ENCODE measurements at places on chromosomes 11 and 22.
A peak's percentile ranks its signal among the peaks of the same experiment; 100 is the strongest.

DNA sequence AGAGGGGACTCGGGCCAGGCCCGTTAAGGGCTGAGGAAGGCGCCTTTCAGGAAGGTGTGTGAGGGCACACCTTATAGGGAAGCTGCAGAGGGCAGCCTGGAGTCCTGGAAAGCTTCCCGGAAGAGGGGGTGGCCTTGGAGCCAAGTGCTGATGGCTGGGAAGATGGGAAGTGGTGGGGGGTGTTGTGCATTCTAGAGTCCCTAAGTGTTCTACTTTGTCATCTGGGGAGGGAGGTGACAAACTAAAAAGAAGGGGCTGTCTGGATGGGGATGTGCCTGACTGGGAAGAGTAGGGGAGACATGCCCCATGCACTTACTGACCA lies 6.8 kb downstream of the ZDHHC8 start:
- no peak for DNase-seq

DNA sequence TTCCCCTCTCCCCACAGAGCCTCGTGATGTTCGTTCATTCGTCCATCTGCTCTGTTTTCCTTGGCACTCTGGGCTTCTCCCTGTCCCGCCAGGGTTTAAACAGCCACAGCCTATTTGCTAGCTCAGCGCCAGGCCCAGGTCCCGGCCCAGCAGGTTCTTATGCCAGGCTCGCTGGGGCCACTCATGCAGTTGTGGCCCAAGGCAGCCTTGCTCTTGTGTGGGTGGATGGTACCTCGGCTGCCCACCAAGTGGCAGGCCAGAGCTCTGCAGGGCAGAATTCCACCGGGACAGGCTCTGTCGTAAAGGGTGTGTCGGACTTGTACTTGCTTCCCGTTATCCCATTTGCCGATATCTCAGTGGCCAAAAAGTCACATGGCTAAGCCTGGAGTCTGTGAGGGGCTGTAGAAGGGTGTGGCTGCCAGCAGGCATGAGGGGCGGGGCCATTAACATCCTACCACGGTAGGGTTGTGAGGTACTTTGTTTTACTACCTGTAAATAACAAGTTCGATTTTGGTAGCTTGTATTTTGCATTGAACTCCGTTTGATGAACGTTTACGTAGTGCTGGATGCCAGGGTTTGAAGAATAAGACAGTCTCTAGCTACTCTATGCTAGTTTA lies 7.9 kb downstream of the FAM118A start:
- DNase-seq: peak; percentile 24

DNA sequence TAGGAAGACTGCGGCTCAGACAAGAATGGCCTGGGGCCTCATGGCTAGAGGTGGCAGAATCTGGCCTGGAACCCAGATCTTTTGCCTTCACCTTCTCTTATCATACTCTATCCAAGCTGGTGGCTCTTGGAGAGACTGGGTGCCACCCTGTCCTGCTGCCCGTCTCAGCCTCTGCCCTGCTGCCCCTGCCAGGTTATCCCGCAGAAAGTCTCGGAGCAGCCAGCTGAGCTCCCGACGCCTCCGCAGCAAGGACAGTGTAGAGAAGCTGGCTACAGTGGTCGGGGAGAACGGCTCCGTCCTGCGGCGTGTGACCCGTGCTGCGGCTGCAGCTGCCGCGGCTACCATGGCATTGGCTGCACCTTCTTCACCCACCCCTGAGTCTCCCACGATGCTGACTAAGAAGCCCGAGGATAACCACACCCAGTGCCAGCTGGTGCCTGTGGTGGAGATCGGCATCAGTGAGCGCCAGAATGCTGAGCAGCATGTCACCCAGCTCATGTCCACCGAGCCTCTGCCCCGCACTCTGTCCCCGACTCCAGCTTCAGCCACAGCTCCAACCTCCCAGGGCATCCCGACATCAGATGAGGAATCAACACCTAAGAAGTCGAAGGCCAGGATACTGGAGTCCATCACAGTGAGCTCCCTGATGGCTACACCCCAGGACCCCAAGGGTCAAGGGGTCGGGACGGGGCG lies 5.9 kb downstream of the INCENP start:
- no peak for DNase-seq

DNA sequence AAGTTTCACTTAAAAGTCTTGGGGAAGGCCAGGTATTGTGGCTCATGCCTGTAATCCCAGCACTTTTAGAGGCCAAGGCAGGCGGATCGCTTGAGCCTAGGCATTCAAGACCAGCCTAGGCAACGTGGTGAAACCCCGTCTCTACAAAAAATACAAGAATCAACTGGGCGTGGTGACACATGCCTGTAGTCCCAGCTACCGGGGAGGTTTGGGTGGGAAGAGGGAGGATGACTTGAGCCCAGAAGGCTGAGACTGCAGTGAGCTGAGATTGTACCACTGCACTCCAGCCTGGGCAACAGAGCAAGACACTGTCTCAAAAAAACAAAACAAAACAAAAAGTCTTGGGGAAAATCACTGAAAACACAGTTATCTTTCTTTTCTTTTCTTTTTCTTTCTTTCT lies 15.4 kb upstream of the XBP1 start:
- no peak for DNase-seq

- no peak for DNase-seq
Observed at GRCh38 chr22:29788339-29789279, 21.4 kb downstream of the UQCR10 start.

DNA sequence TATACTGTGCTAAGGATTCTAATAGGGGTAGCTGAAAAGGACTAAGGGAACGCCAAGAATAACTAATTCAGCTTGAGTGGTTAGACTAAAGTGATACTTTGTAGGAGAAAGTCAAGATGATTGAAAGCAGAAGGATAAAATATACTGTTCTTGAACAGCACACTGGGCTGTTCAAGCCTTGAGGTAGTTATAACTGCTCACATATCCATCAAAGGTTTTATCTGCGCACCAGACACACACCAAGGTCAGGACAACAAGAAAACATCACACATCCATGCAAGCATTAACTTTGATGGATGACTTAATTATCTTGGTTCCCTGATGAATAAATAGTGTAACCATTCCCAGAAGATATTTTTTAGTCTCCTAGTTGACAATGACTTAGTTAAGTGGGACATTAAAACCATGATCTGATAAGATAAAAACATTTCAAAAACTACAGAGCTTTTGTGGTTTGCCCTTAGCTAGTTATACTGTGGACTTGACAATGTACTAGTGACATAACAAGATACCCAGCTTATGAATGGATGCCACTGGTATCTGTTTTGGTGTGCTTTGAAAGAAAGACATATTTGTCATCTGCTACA lies 728.9 kb downstream of the JRKL start:
- DNase-seq: no peak

DNA sequence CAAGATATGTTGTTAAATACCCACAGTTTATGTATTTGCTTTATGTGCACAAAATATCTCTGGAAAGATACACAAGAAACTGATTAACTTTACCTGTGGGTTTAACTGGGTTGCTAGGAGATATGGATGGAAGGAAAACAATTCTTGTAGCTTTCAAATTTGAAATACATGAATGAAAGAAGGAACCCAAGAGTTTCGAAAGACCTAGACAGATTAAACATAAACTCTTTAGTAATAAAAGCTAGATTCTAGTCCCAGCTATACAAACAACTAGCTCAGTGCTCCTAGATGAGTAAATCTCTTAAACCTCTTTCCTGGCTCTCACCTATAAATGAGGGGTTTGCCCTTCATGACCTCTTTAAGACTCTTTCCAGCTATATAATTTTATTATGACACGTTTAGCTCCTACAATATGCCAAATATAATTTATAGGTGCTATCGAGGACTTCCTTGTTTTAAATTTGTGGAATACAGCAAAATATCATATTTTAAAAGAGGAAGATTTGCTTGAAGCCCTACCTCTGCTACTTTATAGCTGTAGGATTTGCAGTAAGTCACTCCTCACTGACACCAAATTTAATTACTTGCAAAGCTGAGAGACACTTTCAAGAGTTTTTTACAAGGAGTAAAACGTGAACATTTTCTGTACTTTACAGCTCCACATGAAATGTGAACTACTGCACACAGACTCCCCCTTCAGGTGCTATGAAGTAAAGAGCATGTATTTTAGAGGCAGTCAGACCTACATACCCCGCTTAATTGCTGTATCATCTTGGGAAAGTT lies 50.7 kb downstream of the RRAS2 start:
- DNase-seq: no peak

DNA sequence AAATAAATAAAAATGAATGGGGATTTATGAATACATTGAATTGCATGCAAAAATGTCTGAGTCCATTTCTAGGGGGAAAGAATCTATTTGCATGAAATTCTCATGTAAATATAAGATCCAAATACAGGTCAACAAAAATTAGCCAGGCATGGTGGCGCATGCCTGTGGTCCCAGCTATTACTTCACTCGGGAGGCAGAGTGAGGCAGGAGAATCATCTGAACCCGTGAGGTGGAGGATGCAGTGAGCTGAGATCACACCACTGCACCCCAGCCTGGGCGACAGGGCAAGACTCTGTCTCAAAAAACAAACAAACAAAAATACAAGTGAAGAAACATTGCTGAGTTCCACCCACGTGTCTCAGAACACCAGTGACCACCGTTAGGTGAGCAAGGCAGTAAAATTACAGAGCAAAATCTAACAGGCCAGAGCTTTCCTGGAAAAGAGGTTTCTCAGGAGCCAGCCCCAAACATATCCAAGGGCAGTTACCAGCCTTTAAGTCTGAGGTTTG lies 17.3 kb downstream of the PACSIN2 start:
- no peak for DNase-seq

DNA sequence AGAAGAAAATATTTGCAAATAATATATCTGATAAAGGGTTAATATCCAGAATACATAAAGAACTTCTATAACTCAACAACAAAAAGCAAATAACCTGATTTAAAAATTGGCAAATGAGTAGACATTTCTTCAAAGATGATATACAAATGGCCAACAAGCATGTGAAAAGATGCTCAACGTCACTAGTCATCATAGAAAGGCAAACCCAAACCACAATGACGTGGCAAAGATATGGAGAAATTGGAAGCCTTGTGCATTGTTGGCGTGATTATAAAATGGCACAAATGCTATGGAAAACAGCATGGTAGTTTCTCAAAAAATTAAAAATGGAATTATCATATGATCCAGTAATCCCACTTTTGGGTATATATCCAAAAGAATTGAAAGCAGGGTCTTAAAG lies 466.3 kb downstream of the TBC1D22A start:
- no peak for DNase-seq

- no peak for DNase-seq
Observed at GRCh38 chr11:17471501-17471900, 5.1 kb downstream of the ABCC8 start.

DNA sequence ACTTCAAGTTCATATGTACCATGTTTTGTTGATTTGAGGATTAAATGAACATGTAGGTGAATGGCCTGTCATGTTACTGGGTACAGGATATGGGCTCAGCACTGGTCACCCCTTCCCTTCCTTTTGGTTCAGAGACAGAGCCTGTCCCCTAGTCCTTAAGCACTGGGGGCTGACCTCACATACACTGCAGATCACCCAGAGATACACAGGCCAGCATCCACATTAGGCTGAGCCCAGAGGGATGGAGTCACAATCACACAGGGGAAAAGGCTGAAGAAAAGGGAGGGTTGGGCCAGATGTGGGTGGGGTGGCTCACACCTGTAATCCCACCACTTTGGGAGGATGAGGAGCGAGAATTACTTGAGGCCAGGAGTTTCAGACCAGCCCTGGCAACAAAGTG lies 62.3 kb downstream of the IGLL5 start:
- no peak for DNase-seq

DNA sequence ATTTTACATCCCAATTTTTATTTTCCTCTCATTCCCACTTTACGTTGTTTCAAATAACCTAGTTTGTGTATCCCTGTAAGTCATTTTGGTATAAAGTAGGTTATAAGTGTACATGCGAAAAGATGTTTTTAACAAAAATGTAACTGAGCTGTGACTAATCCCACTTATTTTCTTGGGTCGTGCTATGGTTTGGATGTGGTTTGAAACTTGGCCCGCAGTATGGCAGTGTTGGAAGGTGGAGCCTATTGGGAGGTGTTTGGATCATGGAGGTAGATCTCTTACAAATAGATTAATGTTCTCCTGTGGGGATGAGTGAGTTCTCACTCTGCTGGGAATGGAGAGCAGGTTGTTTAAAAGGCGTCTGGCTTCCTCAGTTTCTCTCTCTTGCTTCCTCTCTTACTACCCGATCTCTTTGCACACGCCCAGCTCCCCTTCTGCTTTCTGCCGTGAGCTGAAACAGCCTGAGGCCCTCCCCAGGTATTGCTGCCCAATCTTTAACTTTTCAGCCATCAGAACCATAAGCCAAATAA lies 7.2 kb downstream of the RPL27A start:
- no peak for DNase-seq

DNA sequence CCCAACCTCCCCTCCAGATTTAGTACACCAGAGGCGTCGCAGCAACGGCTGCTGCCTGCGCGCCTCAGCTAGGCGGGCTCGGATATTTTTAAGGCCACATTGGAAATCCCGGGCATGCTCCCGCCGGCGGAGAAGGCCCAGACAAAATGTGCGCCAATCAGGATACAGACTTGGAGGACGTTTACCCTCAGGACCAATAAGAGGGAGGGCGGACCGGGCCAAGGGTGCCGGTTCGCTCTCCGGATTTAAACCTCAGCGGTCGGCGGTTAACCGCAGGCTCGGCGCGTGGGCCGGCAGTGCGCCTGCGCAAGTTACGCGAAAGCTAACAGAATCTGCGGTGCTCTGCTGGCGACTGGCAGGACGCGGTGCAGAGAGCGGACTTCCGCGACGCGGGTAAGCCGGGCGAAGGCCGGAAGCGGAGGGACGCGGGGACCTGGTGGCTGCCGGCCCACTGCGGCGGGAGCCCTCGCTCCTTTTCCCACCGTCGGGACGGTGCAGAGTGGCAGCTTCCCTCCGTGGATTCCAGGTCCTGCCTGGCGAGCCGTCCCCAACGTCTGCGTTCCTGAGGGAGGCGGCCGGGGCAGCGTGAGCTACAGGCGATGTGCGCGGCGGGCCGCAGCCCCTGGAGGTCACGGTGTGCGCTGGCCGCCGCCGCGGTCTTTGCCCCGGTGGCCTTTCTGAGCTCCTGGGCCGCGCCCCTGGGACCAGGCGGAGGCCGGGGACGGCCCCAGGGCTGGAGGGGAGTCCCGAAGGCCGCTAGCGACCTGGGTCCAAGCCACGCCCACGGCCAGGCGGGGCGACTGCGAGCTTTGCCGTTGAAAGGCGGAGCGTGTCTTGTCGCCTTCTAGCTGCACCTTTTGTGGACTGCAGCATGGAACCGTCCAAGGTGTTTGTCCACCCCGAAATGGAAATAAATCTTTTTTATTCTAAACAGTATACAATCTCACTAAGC lies at the start of gene HYLS1:
Gene HYLS1, plus strand, starts transcription at position 296 of the 952 bp plus-strand sequence. CDS start 11,701 bp downstream, outside the sequence.
- peak; percentile 96 for DNase-seq

GRCh38 chr22:46212195-46212594 lies 37.9 kb downstream of the CDPF1 start:
- DNase-seq: no peak

DNA sequence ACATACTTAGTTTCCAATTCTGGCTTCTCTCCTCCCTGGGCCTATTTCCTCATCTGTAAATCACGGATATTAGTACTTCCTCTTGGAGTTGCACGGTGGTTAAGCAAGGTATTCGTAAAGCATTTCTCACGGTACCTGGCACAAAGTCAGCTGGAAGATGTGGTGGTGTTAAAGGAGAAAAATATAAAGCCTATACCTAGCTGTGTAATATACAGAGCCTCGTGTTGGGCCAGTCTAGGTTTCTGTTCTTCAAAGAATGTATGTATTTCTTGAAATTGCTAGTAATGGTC lies 47.2 kb downstream of the DBX1 start:
- no peak for DNase-seq

GRCh38 chr11:14973621-14974514 lies 1.7 kb upstream of the CALCA start:
- DNase-seq: peak; percentile 87

- no peak for DNase-seq
Observed at GRCh38 chr11:109096266-109096665, 325.7 kb upstream of the C11orf87 start.

- no peak for DNase-seq
Observed at GRCh38 chr22:28237112-28237511, 318.1 kb upstream of the PITPNB start.

GRCh38 chr11:27188696-27189095 lies 148.1 kb downstream of the BBOX1 start:
- DNase-seq: no peak
